GF-D8 (cell line): ENCODE measurements at places on chromosomes 1 and 21.
A peak's percentile ranks its signal among the peaks of the same experiment; 100 is the strongest.

- DNase-seq: no peak
Measured at GRCh38 chr1:204463125-204464060, 31.2 kb downstream of the PIK3C2B start.

- DNase-seq: no peak
Measured at GRCh38 chr1:17200756-17201155, 4.2 kb upstream of the PADI1 start.

DNA sequence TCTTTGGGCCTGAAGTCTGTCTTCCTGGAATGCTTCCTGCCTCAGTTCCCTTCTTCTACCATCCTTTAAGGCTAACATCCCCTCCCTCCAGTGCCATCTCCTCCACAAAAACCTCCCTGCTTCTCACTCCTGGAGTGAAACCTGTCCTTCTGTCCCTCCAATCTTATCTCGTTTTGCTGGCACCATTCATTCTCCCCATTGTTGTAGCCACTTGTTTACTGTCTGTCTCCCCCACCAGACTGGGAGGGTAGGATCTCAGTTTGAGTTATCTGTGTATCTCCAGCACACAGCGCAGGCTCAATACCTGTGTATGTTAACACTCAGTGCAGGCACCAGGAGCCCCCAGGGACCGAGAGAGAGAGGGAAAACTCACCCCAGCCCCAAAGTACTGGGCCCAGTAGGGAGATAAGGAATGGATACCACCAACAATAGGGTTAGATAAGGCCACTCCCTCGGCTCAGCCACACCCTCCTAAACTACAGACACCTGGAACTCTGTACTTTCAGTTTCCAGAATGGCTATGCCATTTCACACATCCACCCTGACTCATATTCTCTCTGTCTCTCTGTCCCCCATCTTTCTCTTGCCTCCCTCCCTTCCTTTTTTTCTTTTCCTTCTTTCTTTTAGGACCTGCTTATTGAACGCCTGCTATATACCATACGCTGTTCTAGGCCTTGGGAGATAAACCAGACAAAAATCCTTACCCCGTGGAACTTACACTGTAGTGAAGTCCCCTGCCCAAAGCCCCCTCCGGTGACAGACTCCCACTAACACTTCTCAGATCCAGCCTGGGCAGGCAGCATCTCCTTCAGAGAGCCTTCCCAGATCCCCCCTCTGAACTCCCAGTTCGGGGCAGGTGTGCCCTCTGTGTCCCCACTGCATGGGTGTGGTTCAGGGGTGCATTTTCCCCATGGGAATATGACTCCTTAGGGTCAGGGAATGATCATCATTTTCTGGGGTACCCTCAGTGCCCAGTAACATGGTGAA is 3.3 kb upstream of the SSBP3 start:
- no peak for DNase-seq

- no peak for DNase-seq
Measured at GRCh38 chr1:25049190-25049589, 119.1 kb upstream of the RUNX3 start.

- no peak for DNase-seq
Measured at GRCh38 chr1:205296154-205296553, 25.4 kb downstream of the NUAK2 start.

- DNase-seq: no peak
Measured at GRCh38 chr1:109331113-109331512, 24.3 kb upstream of the MYBPHL start.

- DNase-seq: peak; percentile 91
Measured at GRCh38 chr1:22075718-22076117, 23.2 kb downstream of the CDC42 start.

- DNase-seq: no peak
Measured at GRCh38 chr1:27554759-27555699, 48.9 kb downstream of the AHDC1 start.

DNA sequence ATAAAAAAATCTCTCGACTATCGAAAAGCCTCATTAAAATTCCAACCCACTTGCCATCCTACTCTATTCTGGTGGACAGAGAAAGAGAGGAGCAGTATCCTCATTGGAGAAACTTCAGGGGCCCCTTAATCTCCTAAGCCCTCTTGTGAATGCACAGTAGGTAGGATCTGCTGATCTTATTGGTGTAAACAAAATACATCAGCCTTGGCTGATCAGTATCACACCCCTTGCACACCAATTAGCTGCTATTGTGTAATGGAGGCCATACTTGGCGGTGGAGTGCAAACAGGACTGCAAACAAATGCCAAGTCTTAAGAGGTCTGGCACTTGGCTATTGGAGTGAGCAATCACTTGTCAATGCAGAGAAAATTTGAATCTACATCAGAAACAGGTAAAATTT is 15.7 kb downstream of the VCAM1 start:
- no peak for DNase-seq

- DNase-seq: no peak
Measured at GRCh38 chr1:160519642-160520435, 3.2 kb downstream of the SLAMF6 start.

GRCh38 chr1:186768906-186769305 is 59.8 kb upstream of the PLA2G4A start:
- no peak for DNase-seq

DNA sequence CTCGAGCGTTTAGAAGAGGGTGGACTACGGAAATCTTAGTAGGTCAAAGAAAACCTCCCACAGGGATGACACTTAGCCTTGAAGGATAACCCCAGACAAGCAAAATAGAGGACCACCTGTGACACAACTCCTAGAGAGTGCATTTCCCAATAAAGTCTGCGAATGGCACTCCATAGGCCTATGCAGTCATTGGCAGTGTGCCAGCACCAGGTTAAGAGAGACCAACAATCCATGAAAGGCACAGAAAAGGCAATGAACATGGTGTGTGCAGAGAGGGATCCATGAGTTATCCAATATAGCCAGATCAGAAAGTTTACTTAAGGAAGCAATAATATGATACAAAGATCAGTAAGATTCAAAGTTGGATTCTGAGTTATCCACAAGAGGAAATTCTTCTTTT is 45.2 kb upstream of the FMO2 start:
- no peak for DNase-seq

- peak; percentile 76 for DNase-seq
Measured at GRCh38 chr1:165851034-165851658, 23.7 kb downstream of the UCK2 start.

DNA sequence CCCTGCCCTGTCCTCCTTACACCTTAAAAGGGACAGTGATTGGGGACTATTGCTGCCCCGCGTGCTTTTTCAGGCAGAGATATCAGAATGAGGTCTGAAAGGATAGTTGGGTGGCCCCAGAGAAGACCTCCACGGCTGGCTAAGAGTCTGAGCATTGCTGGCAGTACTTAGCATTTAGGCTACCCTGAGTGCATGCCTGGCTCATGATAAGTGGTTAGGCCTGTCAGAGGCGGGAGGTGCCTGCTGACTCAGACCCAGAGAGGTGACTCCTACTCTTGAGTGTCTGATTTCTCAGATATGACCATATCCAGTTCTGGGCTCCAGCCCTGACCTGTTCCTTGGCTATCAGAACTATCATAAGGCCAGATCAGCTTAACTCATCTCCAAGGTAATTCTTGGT is 213.7 kb downstream of the PBX1 start:
- no peak for DNase-seq

DNA sequence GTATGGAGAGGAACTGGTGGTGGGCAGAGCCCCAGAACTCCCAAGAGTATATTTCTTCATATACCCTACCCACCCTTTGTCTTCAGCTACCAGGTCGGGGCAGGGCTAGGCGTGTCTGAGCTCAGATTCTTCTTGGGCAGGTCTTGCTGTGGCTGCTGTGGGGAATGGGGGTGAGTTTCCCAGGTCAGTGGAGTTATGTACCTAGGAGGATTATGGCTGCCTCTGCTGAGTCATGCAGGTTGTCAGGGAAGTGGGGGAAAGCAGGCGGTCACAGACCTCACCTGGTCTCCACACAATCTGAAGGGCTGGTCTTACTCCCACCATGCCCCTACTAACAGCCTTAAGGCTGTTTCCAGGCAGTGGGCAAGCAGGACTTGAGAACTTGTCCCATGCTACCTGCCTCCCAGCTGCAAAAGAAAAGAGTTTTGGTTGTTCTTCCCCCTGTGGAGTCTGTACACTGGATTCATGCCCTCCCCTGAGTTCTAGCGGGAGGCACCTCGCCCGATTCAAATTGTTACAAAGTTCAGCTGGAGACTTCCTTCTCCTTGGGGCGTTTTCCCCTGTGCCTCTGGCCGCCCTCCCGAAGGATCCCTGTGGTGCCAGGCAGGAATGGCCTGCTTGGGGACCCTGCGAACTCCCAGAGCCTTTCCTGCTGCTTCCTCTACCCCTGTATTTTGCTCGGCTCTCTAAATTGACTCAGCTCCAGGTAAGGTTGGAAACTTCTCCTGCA is 58.6 kb downstream of the NPHS2 start:
- no peak for DNase-seq

- no peak for DNase-seq
Measured at GRCh38 chr1:198330982-198331615, 174.3 kb downstream of the NEK7 start.

- DNase-seq: no peak
Measured at GRCh38 chr1:226360106-226360746, 47.7 kb downstream of the PARP1 start.

GRCh38 chr1:247638781-247639180 is 33.4 kb downstream of the OR2G3 start:
- DNase-seq: no peak

DNA sequence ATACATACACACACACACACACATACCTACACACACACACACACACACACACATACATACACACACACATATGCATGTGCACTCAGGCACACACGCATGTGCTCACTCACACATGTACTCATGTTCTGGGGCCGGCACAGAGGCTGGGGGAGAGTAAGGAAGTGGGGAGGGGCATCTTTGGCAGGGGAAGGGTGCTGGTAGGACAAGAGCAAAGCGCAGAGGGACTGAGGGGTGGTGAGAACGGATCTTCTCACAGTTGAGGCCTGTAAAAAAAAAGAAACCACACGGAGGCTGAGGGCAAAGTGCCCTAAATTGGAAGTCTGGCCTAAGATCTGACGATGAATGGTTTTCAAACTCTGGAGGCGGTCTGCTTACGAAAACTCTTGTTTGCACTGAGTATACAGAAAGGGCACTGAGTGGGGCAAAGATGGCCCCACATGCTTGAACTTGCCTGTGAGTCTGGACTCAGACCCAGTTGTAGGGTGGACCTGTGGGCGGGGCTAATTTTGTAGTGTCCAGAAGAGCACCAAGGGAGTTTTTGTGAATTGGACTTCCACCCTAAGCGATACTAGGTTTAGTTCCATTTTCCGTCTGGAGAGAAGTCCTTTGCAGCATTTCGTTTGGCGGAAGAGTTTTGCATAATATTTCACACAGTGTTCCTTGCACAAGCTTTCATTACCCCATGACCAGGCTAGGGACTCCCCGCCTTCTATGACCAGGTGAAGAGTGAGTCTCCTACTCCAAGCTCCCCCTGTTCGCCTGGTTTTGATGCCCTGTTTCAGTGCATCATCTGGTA is 79.3 kb upstream of the LYST start:
- DNase-seq: peak; percentile 80

- no peak for DNase-seq
Measured at GRCh38 chr1:215971793-215972441, 404.8 kb downstream of the KCTD3 start.

GRCh38 chr1:218683242-218683641 is 338.1 kb downstream of the TGFB2 start:
- DNase-seq: no peak

DNA sequence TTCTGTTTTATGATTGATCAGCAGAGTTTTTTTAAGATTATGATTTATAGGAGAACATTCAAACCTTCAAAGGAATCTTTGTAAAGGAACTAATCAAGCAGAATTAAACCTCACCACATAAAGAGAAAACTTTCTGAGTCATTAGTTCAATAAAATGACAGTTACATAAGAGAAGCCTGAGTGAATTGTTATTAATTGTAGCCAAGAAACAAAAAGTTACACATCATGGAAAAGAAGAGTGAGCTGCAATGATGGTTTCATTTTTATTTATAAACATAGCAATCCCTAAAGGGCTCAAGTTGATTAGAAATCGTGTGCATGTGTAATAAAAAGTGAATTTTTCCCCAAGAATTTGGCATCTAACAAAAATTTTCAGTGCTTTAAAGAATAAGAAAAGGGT is 731.4 kb downstream of the LTN1 start:
- DNase-seq: no peak

GRCh38 chr1:26005434-26006105 is 7.7 kb upstream of the PAFAH2 start:
- DNase-seq: no peak

GRCh38 chr1:209815931-209816341 is 10.0 kb upstream of the IRF6 start:
- no peak for DNase-seq

- DNase-seq: peak; percentile 83
Measured at GRCh38 chr1:9717193-9718005, 65.9 kb downstream of the PIK3CD start.

- peak; percentile 94 for DNase-seq
Measured at GRCh38 chr1:226717256-226717909, 21.7 kb downstream of the ITPKB start.

DNA sequence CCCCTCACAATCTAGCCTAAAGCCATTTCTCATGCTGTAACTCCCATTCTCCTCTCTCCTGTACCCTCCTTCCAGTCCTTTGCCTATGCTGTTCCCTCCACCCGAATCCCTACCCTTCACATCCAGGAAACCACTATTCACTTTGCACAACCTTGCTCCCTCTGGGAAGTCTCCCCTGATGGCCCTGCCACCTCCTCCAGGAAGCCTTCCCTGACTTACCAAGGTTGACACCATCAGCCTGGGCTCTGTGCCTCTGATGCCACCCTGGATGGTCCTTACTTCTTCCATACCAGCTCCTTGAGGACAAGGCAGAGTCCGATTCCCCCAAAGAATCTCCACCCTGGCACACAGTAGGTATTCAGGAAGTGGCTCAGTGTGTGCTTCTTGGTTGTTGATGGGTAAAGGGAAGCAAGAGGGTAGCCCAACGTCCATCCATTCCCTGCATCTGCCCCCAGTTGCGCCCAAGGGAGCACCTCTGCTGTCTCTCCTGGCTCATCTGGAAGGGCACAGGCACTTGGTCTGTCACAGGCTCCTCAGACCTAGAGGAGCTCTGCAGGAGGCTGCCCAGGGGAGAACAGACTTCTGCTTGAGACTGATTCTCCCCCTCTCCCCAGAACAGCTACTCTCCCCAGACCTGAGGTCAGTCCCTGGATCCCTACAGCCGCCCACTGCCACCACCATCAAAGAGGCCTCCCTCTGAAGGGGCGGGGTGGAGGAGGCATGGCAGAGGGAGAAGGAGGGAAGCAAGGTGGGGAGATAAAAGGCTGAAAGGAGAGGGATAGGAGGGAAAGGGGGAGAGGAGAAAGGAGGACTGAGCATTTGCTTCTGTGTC is 36.1 kb upstream of the ZC3H12A start:
- no peak for DNase-seq

GRCh38 chr1:27773826-27774445 is 917 bp downstream of the STX12 start:
- DNase-seq: peak; percentile 13

DNA sequence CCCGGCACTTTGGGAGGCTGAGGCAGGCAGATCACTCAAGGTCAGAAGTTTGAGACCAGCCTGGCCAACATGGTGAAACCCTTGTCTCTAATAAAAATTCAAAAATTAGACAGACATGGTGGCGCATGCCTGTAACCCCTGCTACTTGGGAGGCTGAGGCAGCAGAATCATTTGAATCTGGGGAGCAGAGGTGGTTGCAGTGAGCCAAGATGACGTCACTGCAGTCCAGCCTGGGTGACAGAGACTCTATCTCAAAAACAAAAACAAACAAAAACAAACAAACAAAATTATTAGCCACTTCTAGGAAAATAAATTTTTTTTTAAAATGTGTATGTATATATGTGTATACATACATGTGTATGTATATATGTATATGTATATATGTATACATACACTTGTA is 320.3 kb upstream of the ADGRL4 start:
- no peak for DNase-seq
